ENCODE measurements at places on chromosomes 2 and 18.

DNA sequence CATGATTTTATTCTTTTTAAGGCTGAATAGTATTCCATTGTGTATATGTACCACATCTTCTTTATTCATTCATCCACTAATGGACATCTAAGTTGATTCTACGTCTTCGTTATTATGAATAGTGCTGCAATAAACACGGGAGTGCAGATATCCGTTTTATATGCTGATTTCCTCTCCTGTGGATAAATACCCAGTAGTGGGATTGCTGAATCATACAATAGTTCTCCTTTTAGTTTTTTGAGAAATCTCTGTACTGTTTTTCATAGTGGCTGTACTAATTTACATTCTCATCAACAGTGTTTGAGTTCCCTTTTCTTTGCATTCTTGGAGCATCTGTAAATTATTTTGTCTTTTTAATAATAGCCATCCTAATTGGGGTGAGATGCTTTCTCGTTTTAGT lies 114.5 kb downstream of the RGPD3 start:
- DNase-seq, result no peak

DNA sequence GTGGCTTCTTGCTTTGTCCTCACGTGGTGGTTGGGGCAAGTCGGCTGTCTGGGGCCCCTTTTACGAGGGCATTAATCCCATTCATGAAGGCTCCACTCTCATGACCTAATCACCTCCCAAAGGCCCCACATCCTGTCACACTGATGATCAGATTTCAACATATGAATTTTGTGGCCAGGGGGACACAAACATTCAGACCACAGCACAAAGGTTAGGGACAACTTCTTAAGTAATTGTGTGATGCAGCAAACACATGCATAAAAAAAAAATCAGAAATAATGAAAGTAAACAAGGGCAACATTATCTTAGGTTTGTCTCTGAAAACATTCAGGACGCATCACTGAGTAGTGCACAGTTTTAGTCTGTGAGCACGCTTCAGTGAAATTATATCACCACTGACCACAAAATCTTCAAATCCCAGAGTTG lies 54.2 kb upstream of the FRZB start:
- no peak for DNase-seq

- DNase-seq, result no peak
Observed at GRCh38 chr2:180075870-180076269, 68.8 kb upstream of the CWC22 start.

DNA sequence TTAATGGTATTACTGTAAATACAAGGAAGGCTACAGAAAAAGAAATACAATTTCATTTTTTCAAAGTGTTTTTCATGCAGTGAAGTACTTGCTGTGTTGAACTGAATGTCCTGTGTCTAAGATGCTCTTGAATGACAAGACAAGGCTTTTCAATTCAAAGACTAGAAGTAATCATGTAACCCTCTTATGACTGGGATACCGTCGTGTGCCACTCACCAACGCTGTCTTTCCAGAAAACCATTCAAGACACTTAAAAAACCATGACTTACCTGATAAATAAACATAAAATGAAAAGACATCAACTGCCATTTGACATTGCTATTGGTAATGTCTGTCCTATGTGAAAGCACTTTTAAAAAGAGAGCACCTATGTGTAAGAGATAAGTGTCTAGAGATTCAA lies 183.1 kb upstream of the DPP10 start:
- no peak for DNase-seq

- DNase-seq, result no peak
Observed at GRCh38 chr2:133286326-133286922, 281.8 kb downstream of the NCKAP5 start.

DNA sequence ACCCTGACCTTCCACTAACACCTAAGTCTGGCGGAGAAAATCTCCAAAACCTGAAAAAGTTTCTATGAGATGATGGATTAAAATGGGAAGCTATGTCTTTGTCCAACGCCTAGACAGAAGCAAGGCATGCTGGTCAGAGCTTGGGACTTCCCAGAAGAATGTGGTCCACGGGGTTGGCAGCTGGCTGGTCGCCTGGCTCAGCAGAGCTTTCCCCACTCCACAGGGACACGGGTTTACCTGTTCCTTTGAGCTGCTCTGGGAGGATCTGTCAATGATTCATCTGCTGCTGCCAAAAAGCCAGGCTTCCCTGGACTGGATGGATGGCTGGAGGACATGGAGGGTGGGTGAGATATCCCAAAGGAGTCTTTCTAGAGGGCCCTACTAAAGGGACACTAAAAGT lies 10.8 kb downstream of the MBOAT2 start:
- DNase-seq, result no peak

GRCh38 chr2:309148-309953 lies 21.5 kb upstream of the ALKAL2 start:
- DNase-seq, result no peak
